ENCODE measurements at places on chromosomes 6 and 20.

- no peak for DNase-seq
These were observed 532.1 kb upstream of the JAG1 start for GRCh38 chr20:11205769-11206362.

DNA sequence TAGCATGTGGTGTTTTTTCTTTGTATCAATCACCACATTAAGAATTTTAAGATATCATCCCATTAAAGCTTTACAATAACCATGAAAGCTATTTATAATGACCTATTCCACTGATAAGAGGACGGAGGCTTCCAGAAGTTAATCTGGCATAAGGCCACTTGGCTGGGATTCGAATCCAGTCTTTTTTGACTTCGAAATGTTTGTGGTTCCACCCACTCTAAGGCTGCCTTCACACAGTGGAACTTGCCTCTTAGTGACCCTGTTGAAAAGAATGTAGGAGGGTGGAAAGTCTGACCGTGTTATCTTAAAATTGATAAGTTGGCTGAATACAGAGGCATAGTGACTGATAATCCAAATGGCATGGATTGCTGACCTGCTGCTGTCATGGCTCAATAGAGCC lies 959.7 kb downstream of the KIF16B start:
- no peak for DNase-seq

DNA sequence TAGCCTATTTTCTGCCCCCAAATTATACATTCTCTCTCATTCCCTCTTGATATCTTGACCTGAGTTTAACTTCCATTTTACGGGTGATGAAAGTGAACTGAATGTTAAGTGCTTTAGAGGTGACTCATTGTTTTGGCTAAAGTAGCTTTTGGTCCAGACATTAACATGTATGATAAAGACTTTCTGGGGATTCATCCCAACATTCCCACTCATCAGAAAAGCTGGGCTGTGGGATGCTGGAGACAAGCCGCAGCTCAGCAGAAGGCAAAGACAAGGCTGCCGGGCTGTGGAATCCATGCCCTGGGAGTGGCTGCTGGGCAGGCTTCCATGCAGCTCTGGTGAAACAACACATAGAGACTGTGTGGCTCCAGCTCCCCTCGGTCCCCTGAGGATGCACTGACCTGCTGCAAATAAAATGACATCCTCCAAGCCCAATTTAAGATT lies 89.9 kb upstream of the SYNDIG1 start:
- no peak for DNase-seq

DNA sequence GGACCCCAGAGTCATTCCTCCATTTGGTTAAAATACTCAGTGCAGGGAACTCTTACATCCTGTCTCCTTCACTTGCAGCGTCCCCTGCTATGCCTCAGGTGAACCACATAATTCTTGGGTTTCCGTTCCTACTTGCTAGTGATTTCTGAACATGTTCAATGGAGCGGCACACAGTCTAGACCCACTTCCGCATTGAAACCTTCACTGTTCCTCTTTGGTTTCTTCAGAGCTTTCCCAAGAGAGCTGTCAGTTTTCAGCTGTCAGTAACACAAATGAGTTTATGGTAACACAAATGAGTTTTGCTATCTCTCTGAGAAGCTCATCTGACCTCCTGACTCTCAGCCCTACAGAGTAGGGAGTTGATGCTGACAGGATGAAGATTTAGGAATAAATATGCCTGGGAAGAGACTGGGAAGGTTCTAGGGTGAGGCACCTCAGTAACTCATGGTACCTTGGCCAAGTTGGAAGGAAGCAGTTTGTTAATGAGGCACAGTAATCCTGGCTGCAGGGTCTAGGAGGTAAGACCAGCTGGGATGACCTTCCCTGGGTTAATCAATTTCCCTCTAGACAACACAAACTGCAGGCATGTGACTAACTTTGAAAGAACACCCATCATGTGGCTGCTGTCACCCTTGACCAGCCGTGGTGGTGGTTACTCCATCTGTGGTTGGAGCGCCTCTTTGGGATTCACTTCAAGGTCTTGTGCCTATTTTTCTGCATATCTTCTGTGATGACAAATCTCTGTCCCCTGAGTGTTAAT lies 5.4 kb downstream of the SYS1 start:
- no peak for DNase-seq

- DNase-seq = no peak
These were observed 686 bp downstream of the ZGPAT start for GRCh38 chr20:63708301-63709148.

- DNase-seq = no peak
These were observed at the start of gene TCF15 for GRCh38 chr20:610130-611046. TCF15 (minus strand) TSS chr20:610309; CDS start chr20:610237, 72 bp downstream.

DNA sequence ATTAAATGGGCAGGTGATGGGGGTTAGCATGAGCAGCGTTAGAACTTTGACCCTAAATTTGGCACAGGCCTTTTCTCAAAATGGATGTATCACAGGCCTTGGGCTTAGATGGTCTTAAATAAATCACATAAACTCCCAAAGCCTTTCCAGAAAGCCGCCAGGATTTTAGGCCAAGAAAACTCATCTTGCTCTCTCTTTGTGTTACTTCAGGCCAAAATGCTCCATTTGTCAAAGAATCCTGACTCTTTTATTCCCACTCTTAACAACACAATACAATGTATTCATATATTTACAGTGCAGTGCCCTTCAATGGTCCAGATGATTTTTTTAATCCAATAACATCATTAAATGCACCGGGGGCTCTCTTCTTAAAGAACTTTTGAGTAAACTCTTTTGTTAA lies 5.9 kb upstream of the TCP11 start:
- DNase-seq = no peak

DNA sequence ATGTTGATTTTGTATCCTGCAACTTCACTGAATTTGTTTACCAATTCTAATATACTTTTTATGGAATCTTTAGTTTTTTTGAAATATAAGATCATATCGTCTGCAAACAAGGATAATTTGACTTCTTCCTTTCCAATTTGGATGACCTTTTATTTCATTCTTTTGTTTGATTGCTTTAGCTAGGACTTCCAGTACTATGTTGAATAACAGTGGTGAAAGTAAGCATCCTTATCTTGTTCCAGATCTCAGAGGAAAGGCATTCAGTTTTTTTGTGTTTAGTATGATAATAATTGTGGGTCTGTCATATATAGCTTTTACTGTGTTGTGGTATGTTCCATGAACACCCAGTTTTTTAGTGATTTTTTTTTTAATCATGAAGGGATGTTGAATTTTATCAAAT lies 75.7 kb downstream of the GCLC start:
- no peak for DNase-seq

DNA sequence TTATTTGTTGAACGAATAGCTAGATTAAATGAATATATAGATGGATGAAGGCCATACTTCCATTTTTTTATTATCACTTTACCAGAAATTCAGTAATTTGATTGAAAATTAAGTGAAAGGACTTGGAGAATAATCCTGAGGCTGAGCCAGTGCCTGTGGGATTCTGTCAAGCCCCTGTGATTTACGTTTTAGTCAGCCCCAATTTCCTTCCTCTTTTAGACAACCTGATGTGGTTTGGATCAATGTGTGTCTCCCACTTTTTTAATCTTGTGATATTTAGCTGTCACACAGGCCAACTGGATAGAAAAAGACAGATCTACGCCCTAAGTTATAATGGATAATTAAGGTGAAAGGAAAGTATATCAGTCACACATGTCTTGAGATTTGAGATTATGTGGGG lies 188.8 kb downstream of the EDN1 start:
- DNase-seq = no peak

GRCh38 chr6:20061952-20062351 lies 150.3 kb downstream of the MBOAT1 start:
- no peak for DNase-seq

DNA sequence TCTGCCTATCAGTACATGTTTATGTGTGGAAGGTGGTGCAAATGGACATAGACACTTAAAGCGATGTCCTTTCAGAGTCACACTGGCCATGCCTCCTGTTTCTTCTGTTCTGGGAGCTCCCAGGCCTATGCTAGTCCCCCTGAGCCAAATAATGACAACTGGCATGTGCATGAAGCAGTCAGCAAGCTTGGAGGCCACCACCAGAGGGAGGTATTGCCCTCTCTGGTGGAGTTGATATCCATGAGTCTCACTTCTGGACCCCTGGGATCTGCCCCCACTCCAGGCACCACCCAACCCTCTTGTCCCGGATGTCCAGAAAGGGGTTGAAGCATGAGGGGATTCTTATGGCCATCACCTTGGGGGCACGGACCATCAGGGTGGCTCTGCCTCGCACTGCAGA lies 172.2 kb downstream of the AIG1 start:
- no peak for DNase-seq

DNA sequence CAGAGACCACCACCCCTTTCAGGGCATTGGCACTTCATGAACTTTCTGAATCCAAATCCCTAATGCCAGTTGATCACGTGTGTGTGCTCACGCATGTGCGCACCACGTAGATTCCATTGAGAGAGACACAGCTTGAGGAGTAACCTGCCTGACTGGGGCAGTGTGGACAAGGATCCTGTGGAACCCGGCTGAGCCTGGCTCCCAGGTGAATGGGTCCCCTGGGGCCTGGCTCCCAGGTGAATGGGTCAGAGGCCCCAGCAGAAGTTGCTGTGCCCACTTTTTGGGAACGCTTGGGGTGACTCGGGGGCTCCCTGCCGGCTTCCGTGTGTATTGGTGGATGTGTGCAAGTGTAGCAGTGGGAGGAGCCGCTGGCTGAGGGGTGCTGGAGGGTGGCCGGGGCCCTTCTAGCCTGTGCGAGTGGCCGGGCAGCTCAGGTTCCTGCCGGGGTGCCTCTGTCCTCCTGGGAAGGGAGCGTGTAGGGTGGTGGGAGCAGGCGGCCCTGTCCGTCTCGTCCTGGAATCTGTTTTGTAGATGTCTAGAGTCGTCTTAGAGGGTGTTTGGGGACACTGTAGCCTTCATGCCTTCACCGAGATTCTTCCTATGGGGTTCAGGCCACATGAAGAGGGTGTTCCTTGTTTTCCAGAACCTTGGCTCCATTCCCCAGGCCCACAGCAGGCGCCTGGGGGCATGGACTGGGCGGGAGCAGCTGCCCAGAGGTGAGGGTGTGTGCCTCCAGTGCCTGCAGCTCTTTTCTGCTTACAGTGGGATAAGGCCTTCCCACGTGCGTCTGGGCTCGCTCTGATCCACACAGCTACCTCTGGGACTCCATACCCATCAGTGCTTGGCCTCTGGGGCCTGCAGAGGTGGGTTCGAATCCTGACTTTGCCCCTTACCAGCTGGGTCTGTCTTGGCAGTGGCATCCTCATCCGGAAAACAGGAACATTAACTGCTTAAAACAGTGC lies 3.2 kb downstream of the RBM38 start:
- DNase-seq = no peak

DNA sequence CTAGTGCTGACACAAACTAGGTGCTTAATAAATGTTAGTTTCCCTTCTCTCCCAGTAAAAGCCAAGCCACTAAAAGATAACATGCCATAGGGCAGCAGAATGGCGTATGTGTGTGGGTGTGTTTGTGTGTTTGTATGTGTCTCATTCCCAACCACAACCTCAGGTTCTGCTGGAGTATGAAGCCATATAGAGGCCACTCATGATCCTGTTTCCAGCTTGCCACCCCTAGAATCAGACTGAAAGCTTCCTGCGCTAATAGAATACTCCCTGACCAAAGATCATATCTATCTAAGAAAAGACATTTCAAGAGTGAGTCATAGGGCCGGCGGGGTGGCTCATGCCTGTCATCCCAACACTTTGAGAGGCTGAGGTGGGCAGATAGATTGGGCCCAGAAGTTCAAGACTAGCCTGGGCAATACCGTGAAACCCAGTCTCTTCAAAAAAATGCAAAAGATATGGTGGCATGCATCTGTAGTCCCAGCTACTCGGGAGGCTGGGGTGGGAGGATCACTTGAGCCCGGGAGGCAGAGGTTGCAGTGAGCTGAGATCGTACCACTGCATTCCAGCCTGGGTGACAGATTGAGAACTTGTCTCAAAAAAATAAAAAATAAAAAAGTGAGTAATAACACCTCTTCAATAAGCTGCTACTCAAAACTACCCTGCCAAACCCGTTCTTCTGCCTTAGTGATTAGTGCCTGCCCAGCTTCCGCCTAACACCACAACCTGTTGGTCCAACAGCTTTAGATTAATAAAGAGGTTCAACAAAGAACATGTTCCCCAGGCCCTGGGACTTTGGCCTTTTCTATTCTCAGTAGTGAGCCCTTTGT lies 11.8 kb upstream of the SNRPC start:
- no peak for DNase-seq

DNA sequence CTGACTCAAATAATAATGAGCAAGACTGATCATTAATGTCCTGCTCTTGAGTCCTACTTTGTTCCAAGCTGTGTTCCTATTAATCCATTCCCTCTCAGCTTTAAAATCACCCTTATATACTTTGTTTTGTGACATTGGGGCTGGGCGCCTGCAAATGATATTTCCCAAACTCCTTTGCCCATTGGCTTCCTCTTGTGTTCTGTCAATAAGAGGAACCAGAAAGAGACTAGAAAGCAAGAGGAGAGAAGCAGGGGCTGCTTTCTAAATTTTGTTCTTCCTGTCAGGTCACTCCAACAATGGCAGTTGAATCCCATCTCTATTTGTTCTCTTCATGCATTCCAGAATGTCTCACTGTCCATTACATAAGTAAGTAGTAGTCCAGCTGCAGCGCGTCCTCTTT lies 21.6 kb upstream of the TRIM27 start:
- DNase-seq = no peak

GRCh38 chr6:33191383-33192104 lies 723 bp downstream of the COL11A2 start:
- DNase-seq = no peak

DNA sequence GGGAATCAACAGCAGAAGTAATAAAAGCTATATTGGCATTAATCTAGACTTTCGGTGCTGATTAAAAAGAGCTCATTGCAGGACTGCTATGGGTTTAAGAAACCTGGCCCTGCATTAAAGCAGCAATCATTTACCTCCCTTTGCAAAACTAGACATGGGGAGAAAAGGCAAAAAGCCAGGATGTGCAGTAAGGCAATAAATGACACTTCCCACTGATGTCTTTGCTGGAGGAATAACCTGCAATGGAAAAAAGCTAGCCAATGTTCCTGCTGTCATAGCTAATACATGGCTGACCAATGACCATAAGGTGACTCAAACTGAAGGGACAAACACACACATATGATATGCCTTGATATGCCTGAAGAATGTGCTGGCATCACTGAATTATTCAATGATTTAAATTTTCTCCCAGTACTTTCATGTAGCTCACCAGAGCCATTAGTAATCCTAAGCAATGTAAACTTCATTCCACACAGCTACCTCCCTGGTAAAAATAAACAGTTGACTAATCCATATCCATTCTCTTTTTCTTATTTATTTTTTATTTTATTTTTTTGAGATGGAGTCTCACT lies 8.7 kb downstream of the DNAAF9 start:
- no peak for DNase-seq

- no peak for DNase-seq
These were observed 61.9 kb upstream of the OPRM1 start for GRCh38 chr6:153976921-153977693.

GRCh38 chr6:81909981-81910900 lies 157.8 kb upstream of the TENT5A start:
- DNase-seq = no peak

GRCh38 chr6:107020239-107020638 lies 7.8 kb upstream of the MTRES1 start:
- no peak for DNase-seq
